ENCODE measurements at places on chromosomes 3 and 15.

GRCh38 chr15:89749951-89750559 is 994 bp downstream of the MESP1 start:
- no peak for DNase-seq

DNA sequence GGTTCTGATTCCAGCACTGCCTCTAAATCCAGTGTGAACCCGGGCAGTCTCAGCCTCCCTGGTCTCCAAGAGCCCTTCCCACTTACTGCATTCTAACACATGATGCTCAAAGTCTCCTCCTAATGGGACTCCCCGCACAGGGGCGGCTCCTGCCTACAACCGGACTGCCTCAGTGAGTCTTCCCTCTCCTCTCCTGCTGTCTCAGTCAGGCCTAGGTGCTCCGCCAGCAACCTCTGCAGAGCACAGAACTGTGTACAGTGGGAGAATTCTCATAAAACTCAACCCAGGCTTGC is 28.9 kb downstream of the TBC1D2B start:
- DNase-seq = no peak

DNA sequence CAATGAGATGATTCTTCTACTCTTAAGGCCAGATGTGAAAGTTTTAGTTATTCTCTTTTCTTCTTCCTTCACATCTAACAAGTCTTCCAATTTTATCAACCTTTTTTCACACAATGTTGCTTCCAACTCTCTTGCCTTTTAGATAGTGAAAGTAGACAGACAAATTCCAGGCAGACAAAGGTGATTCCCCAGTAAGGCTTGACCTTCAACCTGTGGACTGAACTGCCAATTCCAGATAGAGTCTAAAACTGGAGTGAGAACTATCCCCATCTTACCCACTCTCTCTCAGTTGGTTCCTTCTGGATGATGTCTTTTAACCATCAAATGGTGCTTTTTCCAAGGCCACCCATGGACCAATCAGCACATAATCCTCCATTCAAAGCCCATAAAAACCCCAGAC is 159.0 kb downstream of the NSUN3 start:
- no peak for DNase-seq

DNA sequence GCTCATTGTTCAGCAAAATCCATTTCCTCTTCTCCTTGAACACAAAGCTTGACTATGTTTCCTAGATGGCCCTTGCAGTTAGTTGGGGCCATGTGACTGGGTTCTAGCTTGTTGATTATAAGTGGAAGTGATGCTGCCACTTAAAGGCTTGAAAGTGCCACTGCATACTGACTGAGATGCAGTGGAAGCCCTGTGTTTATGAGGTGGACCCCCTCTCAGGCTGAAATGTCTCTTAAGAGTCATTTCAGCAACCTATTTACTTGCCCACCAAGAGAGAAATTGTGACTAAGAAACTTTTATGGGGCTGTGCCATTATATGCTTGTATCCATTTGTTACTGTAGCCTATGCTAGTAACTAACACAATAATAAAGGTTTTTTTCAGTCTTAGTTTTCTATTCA is 8.4 kb upstream of the ANP32A start:
- peak; percentile 30 for DNase-seq
